ENCODE measurements at places on chromosomes 7 and 10. TPM values are rescaled to one million over a fixed set of nuclear protein-coding genes. Genes with fewer than 3 reads are reported as not detected.

Gene ZMIZ1
- total RNA-seq, result 5.0 TPM

Gene CYP2E1
- total RNA-seq, result not detected

Gene AEBP1
- total RNA-seq, result 0.43 TPM

Gene CALHM3
- not detected for total RNA-seq

Measured in G401 (cell line).